Mucosa of descending colon (tissue), 3 donors: ENCODE measurements at places on chromosomes 2 and 18.

DNA sequence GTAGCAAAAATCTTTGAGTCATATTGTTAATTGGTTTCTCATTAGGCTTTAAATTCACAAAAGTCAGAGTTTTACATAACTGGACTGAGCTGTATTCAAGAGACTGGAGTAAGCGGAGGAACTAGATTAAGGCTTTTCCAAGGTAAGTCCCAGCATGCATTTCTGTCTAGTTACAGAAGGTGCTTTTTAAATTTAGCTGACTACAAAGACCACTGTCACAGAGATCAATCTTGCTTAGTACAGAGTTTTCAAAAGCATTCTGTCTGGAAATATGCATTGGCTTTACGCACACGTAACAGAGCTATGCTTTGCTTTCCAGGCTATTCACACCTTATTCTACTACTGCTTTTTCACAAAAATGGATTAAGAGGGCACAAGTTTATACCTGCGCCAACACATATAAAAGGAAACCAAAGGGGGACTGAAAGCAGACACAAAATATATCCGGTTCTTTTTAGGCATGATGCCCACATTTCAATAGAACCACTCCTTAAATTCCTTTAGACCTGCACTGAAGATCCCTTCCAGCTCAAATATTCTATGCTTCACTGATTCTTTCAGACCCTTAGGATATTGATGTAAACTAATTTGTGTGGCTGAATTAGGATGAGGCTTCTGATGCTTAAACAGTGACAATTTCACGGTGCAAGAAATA, 560.7 kb upstream of the CRIM1 start:
- no peak for DNase-seq

- DNase-seq, result no peak
These were observed 115.3 kb downstream of the BCL2L11 start for GRCh38 chr2:111236025-111236424.

DNA sequence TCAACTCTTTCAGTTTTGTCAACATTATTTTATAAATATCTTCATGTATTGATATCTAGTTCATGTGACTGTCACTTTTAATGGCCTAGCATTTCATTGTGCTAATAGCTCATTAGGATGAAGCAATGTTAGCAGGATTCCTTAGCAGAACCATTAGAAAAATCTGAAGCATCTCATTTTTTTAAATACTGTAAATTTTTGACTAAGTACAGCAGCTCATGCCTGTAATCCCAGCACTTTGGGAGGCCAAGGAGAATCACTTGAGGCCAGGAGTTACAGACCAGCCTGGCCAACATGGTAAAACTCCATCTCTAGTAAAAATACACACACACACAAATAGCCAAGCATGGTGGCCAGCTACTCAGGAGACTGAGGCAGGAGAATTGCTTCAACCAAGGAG, 15.6 kb upstream of the ANTXR1 start:
- no peak for DNase-seq

GRCh38 chr2:125710561-125710960, 945.4 kb upstream of the GYPC start:
- DNase-seq, result no peak

- no peak for DNase-seq
These were observed 67.2 kb downstream of the POLR1A start for GRCh38 chr2:86038291-86039081.

- DNase-seq, result no peak
These were observed 145.8 kb downstream of the LAMA3 start for GRCh38 chr18:23835091-23835490.

DNA sequence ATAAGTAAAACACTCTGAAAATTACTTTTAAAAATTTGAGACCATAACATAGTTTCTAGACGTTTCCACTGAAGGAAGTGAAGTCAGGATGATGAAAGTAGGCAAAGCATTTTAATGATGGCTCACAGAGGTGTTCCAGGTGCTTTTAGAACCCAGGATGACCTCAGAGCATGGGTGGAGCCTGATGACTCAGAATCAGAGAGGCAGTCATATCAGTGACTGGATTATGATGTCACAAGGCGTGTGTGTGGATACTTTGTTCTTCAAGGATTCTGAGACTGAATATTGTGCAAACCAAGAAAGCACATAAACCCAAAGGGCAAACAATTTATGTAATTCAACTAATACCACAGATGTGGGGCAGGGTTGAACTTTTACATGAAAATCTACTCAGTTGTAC, 208.0 kb upstream of the FBXO11 start:
- DNase-seq, result no peak

- DNase-seq, result no peak
These were observed 274.3 kb downstream of the PRKCE start for GRCh38 chr2:45925636-45926366.

- peak; percentile 17 for DNase-seq
These were observed 7.6 kb downstream of the ADRA2B start for GRCh38 chr2:96108541-96109360.

- DNase-seq, result no peak
These were observed 390.9 kb downstream of the CDH7 start for GRCh38 chr18:66141716-66142115.

DNA sequence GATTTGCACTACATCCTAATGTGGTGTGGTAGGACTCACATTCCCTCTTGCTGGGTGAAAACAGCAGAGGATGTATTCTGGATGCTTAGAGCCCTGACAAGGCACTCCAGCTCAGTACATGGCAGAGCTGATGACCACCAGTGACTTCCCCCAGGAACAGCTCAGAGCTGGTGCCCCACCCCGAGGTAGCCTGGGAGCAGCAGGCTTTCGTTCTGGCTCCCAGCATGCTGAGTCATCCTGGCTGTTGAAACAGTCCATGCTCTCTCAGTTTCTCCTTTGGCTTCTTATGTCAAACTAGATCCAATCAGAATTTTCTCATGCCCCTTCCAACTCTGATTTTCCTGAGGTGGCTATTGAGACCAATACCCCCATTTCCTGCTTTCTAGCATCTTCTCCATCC, 438.2 kb downstream of the NBAS start:
- no peak for DNase-seq

DNA sequence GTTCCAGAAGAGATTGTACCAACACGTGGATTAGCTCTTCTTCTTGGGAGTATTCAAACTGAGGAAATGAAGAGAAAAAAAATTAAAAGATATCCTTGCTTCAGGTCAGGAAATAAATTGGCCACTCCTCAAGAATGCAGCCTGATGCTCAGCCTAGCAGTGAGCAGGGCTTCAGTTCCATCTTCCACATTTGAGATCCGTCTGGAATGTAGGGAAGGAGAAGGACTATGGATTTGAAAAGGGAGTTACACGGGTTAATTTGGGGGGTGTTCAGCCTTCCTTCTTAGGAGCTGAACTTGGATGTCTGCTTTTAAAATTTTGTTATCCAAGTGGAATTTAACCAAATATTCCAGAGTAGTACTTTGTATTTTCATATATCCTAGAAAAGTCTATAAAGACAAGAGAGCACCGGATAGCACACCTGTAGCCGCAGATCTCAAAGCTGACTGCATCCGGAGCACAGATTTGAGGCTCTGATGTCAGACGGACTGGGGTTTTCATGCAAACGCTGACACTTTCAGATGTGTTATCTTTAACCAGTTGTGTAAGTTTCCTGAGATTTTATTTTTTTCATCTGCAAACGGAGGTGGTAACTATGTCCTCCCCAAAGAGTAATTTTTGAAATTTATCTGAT, 99.3 kb downstream of the COPS8 start:
- DNase-seq, result no peak

DNA sequence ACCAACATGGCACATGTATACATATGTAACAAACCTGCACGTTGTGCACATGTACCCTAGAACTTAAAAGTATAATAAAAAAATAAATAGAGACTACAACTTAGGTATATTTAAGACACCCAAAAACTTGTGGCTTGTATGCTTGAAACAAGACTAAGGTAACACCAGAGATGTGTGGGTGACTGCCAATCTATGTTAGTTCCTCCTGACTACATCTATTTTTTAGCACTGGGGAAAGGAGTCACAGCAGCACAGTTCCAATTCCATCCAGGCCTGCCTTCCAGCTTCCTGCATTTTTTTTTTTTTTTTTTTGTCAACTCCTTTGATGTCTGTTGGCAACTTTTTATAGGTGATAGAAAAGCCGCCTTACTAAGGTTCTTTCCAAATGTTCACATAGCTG, 18.2 kb downstream of the C2orf69 start:
- DNase-seq, result no peak

GRCh38 chr2:153940511-153940910, 68.8 kb downstream of the GALNT13 start:
- DNase-seq, result no peak

GRCh38 chr2:84217456-84217855, 241.6 kb downstream of the SUCLG1 start:
- DNase-seq, result no peak

GRCh38 chr2:54538537-54538936, 82.4 kb downstream of the SPTBN1 start:
- DNase-seq, result no peak

- DNase-seq, result no peak
These were observed 82.3 kb upstream of the FAM98A start for GRCh38 chr2:33681364-33681757.

DNA sequence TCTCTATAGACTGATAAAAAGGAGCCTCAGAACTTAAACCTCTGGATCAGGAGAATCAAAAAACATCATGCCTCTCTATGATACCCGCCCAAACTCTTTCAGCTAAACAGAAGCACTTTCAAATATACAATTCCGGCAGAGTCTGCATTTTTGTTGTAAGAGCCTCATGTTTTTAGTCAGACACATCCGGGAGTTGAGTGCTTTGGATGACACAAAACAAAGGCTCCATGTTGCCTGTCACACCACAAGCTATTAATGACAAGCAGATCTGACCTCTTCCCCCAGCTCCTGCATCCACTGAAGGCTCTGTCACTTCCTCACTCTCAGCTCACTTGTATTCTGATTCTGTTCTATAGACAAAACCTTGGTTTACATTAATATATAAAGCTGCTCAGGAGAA, 33.2 kb downstream of the SLC38A11 start:
- DNase-seq, result no peak

DNA sequence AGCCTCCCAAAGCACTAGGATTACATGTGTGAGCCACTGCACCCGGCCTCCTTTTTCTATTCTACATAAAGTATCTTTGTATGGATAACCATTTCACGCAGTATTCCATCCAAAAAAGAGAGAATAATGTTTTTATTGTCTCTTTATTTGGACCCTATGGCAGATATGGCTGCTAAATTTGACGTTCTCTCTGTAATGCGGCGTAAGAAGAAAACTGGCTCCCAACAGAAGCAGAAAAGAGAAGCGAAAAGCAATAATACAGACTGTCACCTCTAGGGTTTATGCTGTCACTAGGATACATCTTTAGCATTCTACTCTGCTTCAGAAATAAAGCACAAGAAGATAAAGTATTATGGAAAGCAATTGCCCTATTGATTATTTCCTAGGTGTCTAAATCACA, 55.9 kb downstream of the FN1 start:
- no peak for DNase-seq

GRCh38 chr2:145116056-145116455, 596.1 kb upstream of the ZEB2 start:
- DNase-seq, result no peak

- no peak for DNase-seq
These were observed 57.5 kb downstream of the SLC35F5 start for GRCh38 chr2:113698892-113699447.

GRCh38 chr2:62556086-62556485, 50.1 kb upstream of the TMEM17 start:
- DNase-seq, result no peak

GRCh38 chr2:43084699-43085091, 141.7 kb downstream of the ZFP36L2 start:
- no peak for DNase-seq

DNA sequence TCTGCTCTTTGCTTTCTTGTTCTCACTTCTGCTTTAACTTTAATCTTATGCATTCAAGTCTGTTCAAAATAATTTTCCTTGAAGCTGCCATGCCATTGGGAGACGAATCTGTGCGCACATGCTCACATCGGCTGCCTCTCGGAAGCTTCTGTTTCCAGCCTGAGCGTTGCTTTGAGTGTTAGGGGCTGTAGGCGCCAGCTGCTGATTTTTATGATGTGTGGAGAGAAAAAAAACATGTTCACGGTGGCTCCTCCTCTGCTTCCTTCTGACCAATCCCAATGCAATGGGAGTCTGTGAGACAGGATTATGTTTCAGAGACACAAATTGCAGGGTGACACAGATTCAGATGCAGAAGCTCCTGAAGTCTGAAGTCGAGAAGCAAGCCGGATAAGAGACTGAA, at the start of gene MC4R:
Gene MC4R, minus strand, starts transcription at position 180 of the 400 bp plus-strand sequence. CDS start 426 bp downstream, outside the sequence.
- no peak for DNase-seq

- no peak for DNase-seq
These were observed 90.4 kb downstream of the ZEB2 start for GRCh38 chr2:144429396-144430112.

- no peak for DNase-seq
These were observed 280.5 kb upstream of the CCDC68 start for GRCh38 chr18:55239740-55240139.
